ENCODE measurements at places on chromosomes 12 and 14.

DNA sequence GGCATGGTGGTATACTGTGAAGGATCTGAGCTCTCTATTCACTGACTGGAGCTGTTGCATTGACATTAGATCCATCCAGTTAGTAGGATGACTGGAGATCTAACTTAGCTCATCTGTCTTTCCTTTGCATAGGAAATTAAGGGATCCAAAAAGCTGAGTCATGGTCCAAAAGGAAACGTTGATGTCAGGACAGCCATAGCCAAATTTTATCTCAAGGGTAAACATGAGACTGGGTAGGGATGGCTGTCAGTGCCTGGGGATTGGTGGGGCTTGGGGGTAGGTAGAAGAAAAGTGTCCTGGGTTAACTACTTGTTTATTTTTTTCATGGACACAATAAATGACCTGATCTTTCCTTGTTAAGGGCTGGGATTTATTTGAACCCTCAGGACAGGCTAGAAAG is 4.6 kb downstream of the FAM177A1 start:
- DNase-seq = no peak

- no peak for DNase-seq
These were observed 124.0 kb downstream of the APAF1 start for GRCh38 chr12:98769068-98769467.

DNA sequence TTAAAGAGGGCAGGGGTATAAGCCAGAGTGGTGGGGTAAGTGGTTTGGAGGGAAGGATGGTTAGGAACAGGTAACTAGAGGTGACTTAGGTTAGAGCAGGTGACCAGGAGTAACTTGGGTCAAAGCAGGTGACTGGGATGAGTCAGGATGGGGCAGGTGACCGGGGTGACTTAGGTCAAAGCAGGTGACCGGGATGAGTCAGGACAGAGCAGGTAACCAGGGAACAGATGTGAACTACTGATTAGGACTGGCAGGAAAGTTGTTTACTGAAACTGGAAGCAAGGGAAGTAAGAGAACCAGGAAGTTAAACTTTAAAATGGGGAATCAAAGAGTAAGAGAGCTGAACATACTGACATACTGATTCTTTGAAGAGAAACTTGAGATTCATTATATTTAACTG is 57.4 kb downstream of the FSCB start:
- no peak for DNase-seq

- no peak for DNase-seq
These were observed 270.7 kb upstream of the SSTR1 start for GRCh38 chr14:37936971-37937370.

GRCh38 chr14:61699027-61699426 is 3.7 kb downstream of the HIF1A start:
- no peak for DNase-seq

DNA sequence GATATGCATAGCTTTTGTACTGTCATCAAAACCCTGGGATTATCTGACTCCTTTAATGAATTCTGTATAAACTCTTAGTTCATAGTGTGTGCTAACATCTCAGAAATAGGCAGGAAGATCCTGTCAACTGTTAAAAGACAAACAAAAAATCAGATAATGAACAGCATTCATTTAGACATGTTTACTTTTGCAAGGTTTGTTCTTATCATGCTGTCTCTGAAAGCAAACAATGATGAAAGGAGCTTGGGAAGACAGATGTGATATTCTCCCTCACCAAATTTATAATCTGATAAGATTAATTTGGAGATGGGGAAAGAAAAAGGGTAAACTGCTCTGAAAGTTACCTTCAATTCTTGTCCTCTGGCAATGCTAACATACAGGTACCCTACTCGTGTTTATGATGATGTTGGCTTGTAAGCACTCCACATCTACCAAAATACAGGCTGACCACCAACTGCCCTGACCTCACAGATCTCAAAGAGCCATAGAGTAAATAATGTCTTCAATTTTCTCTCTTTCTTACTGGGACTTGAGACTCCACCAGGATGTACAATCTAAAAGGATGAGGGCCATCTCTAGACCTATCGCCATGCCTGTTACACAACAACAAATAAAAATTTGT is 233.8 kb downstream of the SSPN start:
- DNase-seq = no peak

DNA sequence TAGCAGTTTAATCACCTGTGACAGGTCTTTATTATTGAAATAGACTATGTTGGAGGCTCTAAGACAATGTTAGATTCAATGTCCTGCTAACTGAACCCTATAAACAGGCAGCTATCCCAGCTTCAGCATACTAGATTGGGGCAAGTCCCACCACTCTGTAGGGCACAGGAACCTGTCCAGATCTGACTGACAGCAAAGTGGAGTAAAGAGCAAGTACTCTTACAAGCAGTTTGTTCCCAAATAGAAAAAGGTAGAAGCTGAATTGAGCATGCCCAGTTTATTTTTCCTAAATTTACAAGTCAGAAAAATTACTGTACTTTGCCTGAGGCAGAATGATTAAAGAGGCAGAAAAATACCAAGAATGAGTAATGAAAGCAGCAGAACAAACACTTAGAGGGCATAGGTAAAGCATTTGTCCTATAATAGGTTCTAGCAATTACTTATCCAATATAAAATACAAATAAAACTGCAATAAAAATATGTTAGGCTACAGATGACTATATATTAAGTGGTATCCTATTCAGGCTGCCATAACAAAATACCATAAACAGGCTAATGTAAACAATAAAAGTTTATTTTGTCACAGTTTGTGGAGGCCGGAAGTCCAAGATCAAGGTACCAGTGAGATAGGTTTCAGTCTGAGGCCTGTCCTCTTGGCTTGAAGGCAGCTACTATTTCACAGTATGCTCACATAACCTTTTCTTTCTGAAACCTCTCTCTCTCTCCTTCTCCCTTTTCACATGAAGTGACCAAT is 868.2 kb downstream of the C12orf50 start:
- no peak for DNase-seq
